ENCODE measurements at places on chromosomes 16 and 17.
A peak's percentile ranks its signal among the peaks of the same experiment; 100 is the strongest.

GRCh38 chr16:61858988-61859387 is 177.2 kb downstream of the CDH8 start:
- DNase-seq = no peak

GRCh38 chr16:71845639-71846430 is at the start of gene ATXN1L:
ATXN1L (plus strand) TSS chr16:71845976; CDS start chr16:71849741, 3,765 bp downstream.
- DNase-seq = peak; percentile 97

- no peak for DNase-seq
Observed at GRCh38 chr17:76149214-76149613, 8.2 kb upstream of the FOXJ1 start.

DNA sequence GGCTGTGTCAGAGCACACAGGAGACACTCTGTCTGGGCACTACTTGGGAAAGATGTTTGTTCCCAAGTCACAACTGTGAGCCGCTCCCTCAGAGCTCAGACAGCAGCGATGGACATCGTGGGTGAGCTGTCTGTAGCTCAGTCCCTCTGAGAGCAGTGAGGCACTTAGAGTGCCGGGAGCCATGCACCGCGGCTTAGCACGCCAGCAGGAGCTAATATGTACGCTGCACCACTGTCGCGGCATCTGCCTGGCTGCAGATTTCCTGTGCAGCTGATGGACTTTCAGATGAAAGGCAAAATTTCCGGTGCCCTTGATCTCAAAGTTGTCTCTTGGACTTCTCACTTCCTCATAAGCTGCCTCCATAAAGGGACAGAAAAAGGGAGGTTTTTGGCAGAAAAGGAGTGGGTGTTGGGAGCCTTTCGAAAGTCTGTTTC is 92.8 kb upstream of the ZNF469 start:
- no peak for DNase-seq

DNA sequence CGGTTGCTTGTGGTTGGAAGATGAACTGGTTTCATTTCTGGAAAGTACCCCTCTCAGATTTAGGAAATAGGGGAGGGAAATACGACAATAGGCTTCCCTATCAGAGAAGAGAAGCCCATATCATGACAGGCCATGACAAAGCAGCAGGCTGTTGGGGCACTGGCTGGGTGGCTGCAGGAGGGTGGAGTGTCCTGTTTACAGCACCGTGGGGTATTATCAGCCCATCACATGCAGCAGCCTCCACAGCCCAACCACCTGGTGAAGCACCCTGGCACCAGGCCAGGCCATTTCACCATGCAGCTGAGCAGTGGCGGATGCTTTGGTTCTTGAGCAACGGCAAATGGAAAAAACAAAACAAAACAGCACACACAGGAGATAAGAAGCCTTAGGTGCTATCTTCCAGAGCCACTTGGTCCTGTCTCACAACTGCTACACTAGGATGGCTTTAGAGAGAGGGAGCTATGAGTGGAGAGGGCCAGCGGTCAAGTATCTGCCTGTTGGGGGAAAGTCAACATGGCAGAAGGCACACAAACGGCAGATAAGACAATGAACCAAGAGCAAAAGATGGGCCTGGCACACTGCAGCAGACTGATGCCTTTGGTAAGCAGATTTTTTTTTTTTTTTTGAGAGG is 24.2 kb downstream of the FAM117A start:
- DNase-seq = peak; percentile 63

DNA sequence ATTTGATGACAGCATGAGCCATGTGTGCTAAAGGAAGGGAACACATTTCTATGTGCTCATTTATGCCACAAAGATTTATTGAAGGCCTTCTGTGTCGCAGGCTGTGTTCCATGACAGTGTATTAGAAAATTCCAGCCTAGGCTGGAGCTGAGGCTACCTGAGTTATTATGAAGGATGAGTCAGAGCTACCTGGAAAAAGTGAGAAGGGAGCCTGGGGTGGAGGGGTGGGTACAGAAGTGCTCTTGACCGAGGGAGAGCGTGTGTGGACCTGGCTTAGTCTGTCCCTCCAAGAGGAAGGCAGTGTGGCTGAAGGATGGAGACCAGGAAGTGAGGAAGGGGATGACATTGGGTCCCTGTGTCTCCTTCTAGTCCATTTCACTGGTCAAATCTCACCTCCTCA is 98.3 kb downstream of the N4BP1 start:
- DNase-seq = no peak

GRCh38 chr16:29825145-29826044 is 5.1 kb downstream of the MVP start:
- DNase-seq = peak; percentile 81

- DNase-seq = peak; percentile 94
Observed at GRCh38 chr16:89217388-89218191, at the start of gene ZNF778. ZNF778 (plus strand) TSS chr16:89217703; CDS start chr16:89221128, 3,425 bp downstream.

DNA sequence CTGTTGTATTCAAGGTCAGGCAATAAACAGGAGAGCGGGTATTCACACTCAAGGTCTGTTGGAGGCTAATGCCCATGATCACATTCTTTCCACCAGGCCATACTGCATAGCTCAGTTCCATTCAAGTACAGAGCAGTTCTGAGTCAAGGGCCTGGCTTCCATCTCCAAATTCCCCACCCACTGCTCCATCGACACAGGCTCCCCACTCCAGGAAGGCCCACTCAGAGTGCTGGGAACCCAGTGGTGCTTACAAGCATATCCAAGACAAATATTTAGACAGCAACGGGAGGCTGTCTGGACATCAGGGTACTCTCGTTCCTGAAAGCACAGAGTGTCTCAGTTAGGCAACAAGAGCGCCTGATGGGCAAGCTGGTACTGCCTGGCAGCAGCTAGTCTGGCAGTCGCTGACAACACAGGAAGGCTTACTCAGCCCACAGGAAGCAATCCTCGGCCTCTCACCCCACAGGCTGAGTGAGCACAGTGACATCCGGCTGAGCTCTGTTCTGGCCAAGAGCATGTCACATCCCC is 40.9 kb downstream of the RFFL start:
- DNase-seq = peak; percentile 58

GRCh38 chr16:84247844-84248243 is 8.0 kb upstream of the KCNG4 start:
- DNase-seq = no peak

DNA sequence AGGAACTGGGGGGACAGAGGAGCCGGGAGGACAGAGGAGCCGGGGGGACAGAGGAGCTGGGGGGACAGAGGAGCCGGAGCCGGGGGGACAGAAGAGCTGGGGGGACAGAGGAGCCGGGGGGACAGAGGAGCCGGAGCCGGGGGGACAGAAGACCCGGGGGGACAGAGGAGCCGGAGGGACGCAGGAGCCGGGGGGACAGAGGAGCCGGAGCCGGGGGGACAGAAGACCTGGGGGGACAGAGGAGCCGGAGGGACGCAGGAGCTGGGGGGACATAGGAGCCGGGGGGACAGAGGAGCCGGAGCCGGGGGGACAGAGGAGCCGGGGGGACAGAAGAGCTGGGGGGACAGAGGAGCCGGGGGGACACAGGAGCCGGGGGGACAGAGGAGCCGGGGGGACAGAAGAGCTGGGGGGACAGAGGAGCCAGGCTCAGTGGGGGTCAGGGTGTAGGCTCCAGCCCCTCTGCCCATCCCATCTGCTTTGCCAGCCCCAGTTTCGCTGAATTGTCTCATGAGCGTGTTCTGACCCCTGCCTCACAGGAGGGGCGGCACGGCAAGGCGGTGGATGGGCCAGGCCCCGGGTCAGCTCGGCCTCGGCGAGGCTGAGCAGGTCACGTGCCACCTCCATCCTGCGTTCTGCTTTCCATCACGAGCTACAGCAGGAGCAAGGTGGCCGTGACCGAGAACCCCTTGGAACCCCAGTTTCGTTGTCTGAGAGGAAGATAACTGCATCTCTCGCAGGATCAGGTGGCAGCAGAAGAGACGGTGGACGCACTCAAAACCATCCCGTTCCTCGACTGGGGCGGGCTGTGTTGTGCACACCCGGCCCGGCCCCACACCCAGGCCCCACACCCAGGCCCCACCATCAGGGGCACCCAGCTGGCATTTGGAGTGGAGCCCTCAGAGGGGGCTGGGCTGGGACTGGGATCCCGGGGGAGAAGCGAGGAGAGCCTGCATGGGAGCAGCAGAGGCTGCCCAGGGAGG is 26.1 kb upstream of the CBFA2T3 start:
- no peak for DNase-seq

DNA sequence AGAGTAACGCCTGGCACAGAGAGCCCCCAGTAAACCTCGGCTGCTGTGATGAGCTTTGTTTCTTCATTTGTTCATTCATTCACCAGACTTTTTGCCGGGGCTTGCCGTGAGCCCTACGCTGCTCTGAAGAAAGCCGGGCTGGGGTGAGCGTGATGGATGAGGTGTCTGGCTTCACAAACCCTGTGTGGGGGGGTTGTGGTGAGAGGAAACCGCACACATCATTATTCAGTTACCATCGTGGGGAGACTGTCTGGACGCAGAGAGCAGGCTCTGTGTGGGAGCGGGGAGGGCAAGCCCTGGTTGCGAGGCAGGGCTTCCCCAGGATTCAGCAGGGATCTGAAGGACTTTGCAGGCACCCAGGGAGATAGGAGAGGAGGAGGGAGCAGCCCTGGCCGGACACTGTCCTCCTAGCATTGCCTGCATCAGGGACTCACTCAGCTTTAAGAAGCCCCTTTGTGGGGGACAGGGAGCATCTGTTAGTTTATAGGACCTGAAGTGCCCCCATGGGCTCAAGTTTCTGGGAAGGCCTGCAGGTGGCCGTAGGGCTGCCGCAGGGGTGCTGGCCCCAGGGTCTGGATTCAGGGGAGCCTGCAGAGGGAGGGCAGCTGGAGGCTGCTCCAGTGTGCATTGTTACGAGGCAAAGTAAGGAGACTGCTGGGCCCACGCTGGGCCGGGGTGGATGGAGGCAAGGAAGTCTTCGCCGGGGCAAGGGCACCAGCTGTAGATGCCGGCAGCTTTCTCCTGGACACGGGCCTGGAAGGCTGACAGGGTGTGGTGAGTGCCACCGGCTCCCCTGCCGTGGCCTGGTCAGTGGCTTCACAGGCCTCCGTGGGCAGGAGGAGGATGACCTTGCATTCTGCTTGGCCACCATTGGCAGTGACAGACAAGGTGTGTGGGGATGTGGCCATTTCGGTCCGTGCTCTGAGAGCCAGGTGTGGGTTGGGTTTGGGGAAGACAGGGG is 334.5 kb downstream of the SEC14L1 start:
- DNase-seq = no peak

- no peak for DNase-seq
Observed at GRCh38 chr17:80028030-80028429, 7.6 kb downstream of the TBC1D16 start.

DNA sequence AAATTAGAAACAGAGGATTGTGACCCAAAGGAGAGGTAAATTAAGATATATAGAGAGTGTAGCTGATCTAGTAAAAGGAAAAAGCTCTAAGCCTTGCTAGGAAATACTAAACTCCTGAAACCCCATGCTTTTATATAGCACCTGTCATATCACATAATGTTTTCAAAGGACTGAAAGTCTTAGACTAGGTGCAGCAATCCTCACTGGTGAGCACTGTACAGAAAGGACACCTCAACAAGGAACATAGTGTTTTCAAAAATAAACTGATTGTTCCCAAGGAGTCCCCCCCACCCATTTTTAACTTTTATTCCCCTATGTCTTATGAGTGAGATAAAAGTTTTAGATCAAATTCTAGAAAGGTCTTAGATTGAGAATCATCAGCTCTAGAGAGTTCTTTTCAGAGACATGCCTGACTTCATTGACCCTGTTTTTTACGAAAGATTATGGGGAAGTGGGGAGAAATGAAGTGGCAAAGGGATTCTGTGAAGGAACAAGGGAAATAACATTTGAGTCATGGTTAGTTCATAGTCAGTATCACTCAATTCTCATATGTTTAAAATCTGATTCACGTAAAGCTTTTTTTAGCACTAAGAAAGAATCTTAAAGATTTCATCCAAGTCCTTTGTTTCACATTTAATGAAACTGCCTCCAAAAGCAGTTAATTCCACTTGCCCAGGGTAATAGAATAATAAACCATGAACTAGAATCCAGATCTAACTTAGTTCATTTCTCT is 166.4 kb downstream of the CYB561 start:
- no peak for DNase-seq

DNA sequence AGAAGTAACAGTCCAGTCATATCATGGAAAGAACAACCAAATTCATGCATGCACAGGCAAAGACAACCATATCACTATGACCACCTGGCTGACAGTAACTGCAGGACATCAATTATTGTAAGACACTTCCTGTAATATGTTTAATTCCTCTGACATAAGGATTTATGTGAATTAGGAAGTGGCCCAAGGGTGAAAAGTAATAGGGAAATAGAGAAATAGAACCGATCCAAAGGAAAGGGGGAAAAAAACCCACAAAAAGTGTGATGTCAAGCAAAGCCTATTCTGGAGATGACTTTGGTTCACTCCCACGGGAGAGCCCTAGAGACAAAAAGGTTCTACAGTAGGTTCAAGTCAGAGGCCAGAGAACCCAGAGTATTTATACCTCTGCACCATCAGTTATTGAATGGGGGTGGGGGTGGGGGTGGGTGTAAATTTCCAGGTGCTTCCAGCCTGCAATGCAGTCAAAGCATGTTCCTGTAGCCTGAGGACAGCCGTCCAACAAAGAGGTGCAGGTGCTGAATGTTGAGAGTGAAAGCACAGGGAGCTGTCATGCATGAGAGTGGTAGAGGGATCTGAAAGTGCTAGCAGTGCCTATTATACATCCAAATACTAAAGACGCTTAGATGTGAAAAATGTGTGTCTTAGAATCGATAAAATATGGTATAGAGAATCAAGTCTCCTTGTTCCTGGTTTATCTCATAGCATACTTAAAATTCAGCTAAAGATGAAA is 95.6 kb upstream of the HLF start:
- peak; percentile 43 for DNase-seq

GRCh38 chr17:58335779-58336455 is 7.3 kb upstream of the TSPOAP1 start:
- DNase-seq = peak; percentile 65

- DNase-seq = no peak
Observed at GRCh38 chr17:13638855-13639458, 37.2 kb upstream of the HS3ST3A1 start.

DNA sequence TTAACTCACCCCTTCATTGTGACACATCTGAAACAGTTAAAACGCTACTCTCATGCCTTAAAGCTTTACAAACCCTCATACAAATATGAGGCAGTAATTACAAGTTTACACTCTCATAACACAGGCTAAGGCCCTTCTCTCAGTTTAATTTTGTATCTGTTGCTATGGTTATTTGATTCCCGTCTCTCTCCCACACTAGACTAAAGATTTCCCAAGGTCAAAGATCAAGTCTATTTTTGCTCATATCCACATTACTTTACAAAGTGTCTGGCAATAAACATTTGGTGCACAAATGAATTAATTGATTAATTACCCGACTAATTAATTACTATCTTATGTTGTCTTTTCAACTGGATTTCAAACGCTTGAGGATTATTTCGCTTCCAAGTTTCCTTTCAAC is 86.4 kb upstream of the MYOCD start:
- DNase-seq = no peak

- DNase-seq = peak; percentile 56
Observed at GRCh38 chr17:81399481-81400153, 4.4 kb downstream of the BAHCC1 start.

Data from GM10248 (cell line).